ENCODE measurements at places on chromosomes 13 and 19. TPM values are rescaled to one million over a fixed set of nuclear protein-coding genes. Genes with fewer than 3 reads are reported as not detected.

Gene ZNF296
- total RNA-seq, result 0.39 TPM

Gene SIGLEC5
- 1.4 TPM for total RNA-seq

Gene EFNB2
- total RNA-seq, result 37.3 TPM

Gene MEIOSIN
- not detected for total RNA-seq

Gene OR7C1
- total RNA-seq, result 0.20 TPM

Gene FAM187B
- total RNA-seq, result not detected

Gene SIGLEC12
- total RNA-seq, result not detected

DNA sequence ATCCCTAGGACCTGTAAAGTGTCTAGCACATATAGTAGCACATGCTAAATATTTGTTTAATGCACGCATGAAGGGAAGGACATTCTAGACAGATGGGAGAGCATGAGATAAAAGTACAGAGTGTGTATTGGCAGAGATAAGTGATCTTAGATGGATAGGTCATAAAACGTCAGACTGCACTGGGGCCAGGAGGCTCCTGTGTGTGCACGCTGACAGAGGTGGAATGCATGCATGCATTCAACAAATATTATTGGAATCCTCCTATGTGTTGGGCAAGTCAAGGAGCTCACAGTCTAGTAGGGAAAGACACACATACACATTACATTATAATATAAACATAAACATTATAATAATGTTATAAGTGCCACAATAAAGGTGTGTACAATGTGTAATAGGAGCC lies 73.3 kb downstream of the FGF9 start:
- DNase-seq, result no peak

- no peak for DNase-seq
Observed at GRCh38 chr13:80798576-80799133, 457.7 kb upstream of the SPRY2 start.

GRCh38 chr13:93004919-93005318 lies 221.7 kb upstream of the GPC6 start:
- DNase-seq, result no peak

DNA sequence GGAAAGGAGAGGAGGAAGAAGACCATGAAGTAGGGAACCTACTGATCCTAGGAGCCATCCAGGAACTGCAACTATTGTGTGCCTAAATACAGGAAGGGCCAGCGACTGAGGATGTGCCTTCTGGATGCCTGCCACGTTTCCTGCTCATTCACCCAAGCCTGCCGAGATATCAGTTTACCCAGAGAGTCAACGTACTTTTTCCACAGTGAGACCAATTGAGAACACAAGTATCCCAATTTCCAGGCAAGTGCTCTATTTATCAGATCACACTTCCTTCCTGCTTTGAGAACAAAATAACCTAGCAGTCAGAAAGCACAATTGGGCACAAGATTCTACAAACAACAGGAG lies 122.4 kb downstream of the AKAP11 start:
- DNase-seq, result no peak

- DNase-seq, result peak; percentile 70
Observed at GRCh38 chr19:38209671-38210457, 14.2 kb downstream of the DPF1 start.

- peak; percentile 22 for DNase-seq
Observed at GRCh38 chr13:27043013-27043412, 128.6 kb downstream of the USP12 start.

DNA sequence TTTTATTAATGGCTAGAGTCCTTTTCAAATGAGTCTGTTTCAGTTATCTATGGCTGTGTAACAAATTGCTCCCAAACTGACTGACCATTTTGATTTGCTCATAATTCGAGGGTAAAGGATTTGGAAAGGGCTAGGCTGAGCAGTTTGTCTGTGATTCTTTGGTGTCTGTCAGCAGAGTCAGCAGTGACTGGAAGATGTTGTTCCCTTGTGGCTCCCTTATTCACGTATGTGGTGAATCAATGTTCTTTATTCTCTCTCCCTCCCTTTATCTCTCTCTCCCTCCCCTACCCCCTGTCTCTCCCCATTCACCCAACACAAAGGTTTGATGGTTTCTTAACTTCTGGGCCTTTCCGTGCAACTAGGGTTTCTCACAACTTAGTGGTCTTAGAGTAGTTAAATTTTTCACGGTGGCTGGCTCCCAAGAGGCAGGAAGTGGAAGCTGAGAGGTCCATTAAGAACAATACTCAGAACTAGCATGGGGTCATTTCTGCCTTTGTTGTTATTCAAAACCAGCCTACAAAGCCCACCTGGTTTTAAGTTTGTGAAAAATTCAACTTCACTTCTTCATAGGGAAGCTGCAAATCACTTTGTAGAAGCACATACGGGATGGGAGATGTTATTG lies 772.5 kb upstream of the SLITRK1 start:
- DNase-seq, result no peak

- DNase-seq, result no peak
Observed at GRCh38 chr13:32897296-32897695, 118.9 kb upstream of the KL start.

DNA sequence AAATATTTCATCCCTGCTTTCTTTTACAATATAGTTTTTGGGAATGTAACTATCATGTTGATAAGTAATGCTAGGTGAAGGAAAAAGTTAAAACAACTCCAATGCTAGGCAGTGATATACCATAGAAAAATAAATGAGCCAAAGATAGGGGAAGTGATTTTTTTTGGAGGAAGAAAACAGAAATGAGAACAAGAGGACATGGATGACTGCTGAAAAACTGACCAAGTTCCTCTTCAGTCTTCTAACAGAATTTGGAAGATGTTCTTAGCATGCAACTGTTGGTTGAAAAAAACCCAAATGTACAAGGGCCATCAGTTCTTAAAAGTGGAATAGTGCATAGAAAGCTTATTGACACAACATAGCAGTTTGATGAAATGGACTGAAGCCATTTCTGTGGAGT lies 262.5 kb upstream of the STARD13 start:
- no peak for DNase-seq

DNA sequence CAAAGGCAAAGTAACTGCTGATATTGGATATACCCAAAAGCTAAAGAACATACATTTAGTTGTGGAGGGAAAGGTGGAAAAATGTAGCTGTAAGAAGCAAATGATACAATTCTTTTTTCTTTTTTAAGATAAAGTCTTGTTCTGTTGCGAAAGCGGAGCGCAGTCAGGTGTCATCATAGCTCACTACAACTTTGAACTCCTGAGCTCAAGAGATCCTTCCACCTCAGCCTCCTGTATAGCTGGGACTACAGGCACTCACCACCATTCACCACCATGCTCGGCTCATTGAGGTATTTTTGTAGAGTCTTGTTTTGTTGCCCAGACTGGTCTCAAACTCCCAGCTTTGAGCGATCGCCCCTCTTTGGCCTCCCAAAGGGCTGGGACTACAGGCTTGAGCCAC lies 38.0 kb downstream of the TBC1D4 start:
- DNase-seq, result no peak

- no peak for DNase-seq
Observed at GRCh38 chr19:6023085-6023682, 45.2 kb upstream of the RANBP3 start.

DNA sequence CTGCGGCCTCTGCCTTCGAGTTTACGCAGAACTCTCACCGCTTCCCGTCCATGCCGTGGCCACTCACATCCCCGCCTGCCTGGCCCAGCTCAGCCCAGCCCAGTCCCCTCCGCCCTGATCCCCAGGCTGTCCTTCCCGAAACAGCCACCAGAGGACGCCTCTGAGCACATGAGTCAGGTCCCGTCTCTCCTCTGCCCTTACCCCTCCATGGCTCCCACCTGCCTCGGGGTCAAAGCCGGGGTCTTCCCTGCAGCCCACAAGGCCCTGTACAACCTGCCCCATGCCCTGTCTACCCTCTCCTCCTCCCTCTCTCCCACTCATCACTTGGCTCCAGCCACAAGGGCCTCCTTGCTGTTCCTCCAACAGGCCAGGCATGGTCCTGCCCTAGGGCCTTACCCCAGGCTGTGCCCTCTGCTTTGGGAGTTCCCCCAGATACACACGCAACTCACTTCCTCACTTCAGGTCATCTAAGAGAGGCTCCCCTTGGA lies 8.1 kb upstream of the SEMA6B start:
- no peak for DNase-seq

- DNase-seq, result no peak
Observed at GRCh38 chr13:60575142-60575541, 178.1 kb downstream of the TDRD3 start.

GRCh38 chr19:51142119-51142518 lies at the start of gene SIGLEC7:
TSS of gene SIGLEC7 (plus strand) at chr19:51142301. CDS start at chr19:51142370, 69 bp downstream.
- DNase-seq, result no peak

- DNase-seq, result no peak
Observed at GRCh38 chr19:9427941-9428340, 7.4 kb downstream of the ZNF266 start.

DNA sequence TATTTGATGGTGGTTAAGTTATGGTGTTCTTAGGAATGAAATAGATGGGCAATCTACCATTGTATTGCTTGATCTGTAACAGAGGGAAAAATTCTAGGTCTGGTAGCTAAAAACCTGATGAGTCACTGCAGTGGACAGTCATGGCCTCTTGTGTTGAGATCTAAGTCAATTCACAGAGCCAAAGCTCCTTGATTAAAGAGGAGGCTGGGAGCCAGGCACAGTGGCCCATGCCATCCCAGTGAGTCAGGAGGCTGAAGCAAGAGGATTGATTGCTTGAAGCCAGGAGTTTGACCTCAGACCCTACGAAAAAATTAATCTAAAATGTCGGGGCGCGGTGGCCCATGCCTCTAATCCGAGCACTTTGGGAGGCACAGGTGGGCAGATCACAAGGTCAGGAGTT lies 67.1 kb upstream of the KPNA3 start:
- DNase-seq, result no peak

GRCh38 chr19:10514211-10515145 lies 2.8 kb downstream of the S1PR5 start:
- no peak for DNase-seq

Data from skin of body (tissue), 3 donors.